Osteoblast (primary cell): ENCODE measurements at places on chromosomes 11 and 22.
A peak's percentile ranks its signal among the peaks of the same experiment; 100 is the strongest.

DNA sequence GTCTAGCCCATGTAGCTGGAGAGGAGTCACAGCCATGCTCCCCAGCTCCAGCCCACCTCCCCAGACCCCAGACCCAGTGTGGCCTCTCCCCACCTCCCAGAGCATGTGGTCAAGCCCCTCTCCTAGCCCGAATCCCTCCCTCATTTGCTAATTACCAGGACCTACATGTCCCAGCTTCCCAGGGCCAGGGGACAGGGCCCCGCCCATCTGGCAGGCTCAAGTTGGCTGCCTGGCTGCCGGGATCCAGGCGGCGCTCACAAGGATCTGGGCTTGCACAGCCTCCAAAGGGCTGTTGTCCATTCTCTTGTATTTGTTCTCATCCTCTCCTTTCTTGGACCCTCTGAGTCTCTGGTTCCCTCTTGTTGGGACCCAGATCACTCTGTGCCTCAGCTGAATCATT is 4.6 kb upstream of the MIF start:
- H3K4me1 ChIP-seq, result peaks cover 15% of the 10 kb centered on the region
- no peak overlapping the region for H3K27ac ChIP-seq
- no peaks in the 10 kb centered on the region for H3K36me3 ChIP-seq
- H3K4me3 ChIP-seq, result no peak overlapping the region
- H3K27me3 ChIP-seq, result no peaks in the 10 kb centered on the region
- DNase-seq, result peak; percentile 8

GRCh38 chr11:57167125-57167846 is 14.5 kb upstream of the LRRC55 start:
- H3K4me1 ChIP-seq, result no peaks in the 10 kb centered on the region
- no peaks in the 10 kb centered on the region for H3K36me3 ChIP-seq
- no peak overlapping the region for H3K27ac ChIP-seq

DNA sequence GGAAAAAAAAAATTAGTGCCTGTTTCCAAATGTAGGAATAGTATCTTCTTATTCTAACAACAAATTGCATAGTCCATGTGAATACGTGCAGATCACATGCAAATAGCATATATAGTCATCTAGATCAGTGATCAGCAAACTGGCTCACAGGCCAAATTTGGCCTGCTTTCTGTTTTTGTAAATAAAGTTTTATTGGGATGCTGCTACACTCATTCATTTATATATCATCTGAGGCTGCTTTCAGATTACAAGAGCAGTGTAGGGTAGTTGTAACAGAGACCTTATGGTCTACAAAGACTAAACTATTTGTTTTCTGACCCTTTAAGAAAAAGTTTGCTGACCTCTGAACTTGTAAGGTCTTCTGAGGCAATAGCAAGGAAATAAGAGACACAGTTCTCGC is 65.6 kb downstream of the SFI1 start:
- no peak overlapping the region for H3K27ac ChIP-seq
- H3K27me3 ChIP-seq, result no peaks in the 10 kb centered on the region
- peaks cover 7% of the 10 kb centered on the region for H3K4me1 ChIP-seq
- H3K4me3 ChIP-seq, result no peak overlapping the region

DNA sequence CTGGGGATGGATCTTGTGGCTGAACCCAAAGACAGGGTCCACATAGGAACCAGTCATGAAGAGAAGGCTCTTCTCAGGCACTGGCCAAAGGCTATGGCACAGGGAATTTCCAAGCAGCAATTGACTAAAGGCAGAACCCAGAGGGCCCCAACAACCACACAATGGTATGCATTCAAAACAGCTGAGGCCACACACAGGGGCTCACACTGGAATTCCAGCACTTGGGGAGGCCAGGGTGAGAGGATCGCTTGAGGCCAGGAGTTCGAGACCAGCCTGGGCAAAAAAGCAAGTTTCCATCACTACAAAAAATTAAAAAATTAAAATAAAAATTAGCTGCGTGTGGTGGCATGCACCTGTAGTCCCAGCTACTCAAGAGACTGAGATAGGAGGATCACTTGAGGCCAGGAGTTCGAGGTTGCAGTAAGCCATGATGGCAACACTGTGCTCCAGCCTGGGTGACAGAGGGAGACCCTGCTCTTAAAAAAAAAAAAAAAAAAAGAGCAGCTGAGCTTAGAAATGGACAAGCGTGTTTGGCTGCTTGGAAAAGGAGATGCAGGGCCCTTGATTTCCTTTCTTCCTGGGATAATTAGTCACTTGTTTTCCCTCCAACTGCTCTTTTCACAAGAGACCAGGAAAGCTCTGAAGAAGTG is 44.6 kb downstream of the MYH9 start:
- peak overlapping the region; percentile 25 for H3K27ac ChIP-seq
- peaks cover 64% of the 10 kb centered on the region for H3K4me1 ChIP-seq
- H3K4me3 ChIP-seq, result no peak overlapping the region
- H3K36me3 ChIP-seq, result peaks cover 89% of the 10 kb centered on the region
- peak; percentile 77 for DNase-seq
- no peaks in the 10 kb centered on the region for H3K27me3 ChIP-seq

- no peak for DNase-seq
- H3K4me1 ChIP-seq, result peaks cover 18% of the 10 kb centered on the region
- no peaks in the 10 kb centered on the region for H3K27me3 ChIP-seq
- H3K27ac ChIP-seq, result peak overlapping the region; percentile 56
Measured at GRCh38 chr22:50525858-50526107, 385 bp upstream of the SCO2 start.

DNA sequence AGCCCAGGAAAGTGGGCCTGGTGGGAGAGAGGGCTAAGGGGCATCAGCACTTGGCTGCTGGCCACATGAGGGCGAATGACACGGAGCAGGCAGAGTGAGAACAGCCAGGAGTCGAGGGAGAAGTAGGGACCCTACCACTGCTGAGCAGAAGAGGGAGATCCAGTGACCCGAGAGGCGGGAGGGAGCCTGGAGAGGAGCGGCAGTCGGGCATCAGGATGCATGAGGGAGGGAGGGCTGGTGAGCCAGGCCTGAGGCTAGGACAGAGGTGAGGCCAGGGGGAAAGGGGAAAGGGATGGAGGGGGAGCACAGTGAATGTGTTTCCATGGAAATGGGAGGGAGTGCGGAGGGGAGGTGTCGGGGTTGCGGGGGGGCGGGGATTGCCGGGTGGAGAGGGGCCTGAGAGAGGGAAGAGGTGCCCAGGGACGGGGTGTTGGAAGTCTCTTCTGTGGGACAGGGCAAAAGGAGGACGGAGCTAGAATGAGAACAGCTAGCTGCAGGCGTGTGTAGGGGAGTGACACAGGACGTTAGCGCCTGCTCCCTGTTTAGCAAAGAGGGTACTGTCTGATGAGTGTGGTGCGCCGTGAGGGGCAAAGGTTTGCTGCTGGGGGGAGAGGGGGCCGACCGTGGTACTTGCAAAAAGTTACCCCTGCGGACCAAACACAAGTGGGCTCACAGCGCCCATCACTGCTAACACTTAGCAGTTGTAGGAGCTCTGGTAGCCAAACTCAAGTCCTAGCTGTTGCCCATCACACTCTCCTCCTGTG is 37.1 kb upstream of the WNT11 start:
- H3K4me1 ChIP-seq, result no peaks in the 10 kb centered on the region
- no peaks in the 10 kb centered on the region for H3K36me3 ChIP-seq
- H3K27ac ChIP-seq, result no peak overlapping the region
- no peak overlapping the region for H3K4me3 ChIP-seq
- no peak for DNase-seq
- peaks cover 19% of the 10 kb centered on the region for H3K27me3 ChIP-seq
